ENCODE measurements at places on chromosomes 3 and 15. TPM values are rescaled to one million over a fixed set of nuclear protein-coding genes. Genes with fewer than 3 reads are reported as not detected.

The C3orf22 gene
- total RNA-seq = not detected

The MEX3B gene
- total RNA-seq = 4.1 TPM

The CNTN6 gene
- 0.52 TPM for total RNA-seq

The CPLX3 gene
- total RNA-seq = 0.05 TPM
